ENCODE measurements at places on chromosomes 5 and 9.

- no peak for DNase-seq
Measured at GRCh38 chr9:16721972-16722371, 148.5 kb downstream of the BNC2 start.

DNA sequence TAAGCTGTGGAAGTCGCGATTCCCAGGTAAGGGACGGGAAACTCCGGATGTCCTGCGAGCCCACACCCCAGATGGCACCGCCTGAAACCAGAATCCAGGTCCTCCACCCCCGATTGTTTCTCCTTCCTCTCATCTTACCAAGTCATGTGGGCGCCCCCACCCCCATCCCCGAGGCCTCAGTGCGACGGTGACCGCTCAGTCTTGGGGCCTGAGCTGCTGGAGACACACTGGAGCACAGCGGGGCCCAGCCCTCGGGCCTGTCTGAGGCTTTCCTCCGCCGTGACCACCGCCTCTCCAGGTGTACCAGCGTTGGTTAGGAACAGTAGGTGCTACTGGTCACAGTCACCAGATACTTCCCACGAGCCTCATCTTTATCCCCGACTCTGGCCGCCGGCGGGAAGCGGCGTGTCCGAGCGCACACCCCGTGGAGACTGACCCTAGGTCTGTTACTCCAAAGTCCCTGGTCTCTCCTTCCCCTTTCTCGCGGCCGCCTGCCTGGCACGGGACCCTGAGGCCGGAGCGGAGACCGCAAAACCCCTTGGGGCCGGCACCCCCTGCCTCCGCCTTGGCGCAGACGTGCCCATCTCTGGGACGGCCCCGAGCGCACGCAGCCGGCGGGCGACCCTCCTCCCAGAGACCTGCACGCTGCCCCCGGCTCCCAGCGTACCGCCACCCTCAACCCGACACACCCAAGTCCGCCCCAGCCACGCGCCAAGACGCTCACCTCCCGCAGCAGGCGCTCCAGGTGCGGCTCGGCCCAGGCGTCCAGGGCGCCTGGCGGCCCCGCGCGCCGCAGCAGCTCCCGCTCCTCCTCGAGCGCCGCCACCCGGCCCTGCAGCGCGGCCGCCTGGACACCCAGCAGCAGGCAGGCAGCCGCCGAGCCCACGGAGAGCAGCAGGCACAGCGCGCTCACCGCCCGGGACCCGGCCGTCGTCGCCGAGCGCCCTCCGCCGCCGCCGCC lies 733 bp downstream of the COL23A1 start:
- peak; percentile 66 for DNase-seq

GRCh38 chr9:75939536-75940111 lies 49.2 kb downstream of the PCSK5 start:
- no peak for DNase-seq

DNA sequence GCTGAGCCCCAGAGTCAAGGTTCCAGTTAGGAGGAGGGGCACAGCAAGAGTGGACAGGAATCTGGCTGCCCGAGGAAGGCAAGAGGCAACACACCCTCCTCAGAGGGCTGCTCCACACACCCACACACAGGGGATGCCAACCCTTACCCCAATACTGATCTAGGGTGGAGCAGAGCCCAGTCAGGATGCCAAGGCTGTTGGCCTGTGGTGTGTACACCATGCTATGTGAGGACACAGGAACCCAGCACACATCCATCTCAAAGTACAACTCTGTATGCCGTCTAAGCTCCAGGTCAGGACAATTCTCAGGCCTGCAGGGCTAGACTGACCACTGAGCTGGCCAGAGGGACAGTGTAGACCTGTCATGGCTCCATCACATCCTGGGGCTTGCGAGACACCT lies 2.6 kb downstream of the SEPTIN8 start:
- DNase-seq, result no peak
